ENCODE measurements at places on chromosomes 6 and 20.

DNA sequence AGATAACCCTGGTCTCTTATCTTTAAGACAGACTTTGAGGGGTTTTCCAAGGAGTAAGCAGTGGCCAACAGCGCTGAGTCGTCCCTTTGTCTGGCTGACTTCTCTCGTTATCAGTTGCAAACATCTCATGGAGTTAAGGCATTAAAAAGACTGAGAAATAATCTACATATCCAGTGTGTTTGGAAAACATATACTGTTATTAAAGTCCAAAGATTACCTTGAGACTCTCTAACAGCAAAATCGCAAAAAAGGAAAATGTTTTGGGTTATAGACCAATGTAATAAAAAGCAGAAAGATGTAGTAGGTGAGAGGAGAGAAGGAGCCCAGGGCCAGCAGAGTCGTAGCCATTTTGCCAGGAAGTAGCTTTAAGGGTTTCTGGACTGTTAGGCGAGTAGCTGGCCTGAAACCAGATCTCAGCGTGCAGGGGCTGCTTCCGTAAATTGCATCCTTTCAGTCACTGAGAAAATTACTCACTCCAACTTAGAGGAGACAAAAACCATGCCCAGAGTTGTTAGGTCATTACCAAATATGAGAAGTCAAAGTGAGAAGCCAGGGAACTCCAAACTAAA, 24.6 kb downstream of the MYLK4 start:
- no peak for DNase-seq

- no peak for DNase-seq
Measured at GRCh38 chr6:53707108-53707897, 41.7 kb upstream of the KLHL31 start.

GRCh38 chr20:63791497-63792156, 39.4 kb downstream of the ZBTB46 start:
- DNase-seq: no peak

- DNase-seq: no peak
Measured at GRCh38 chr6:163412341-163412740, 2.2 kb upstream of the QKI start.

GRCh38 chr6:126312013-126312665, 27.8 kb upstream of the CENPW start:
- DNase-seq: no peak

GRCh38 chr6:132494954-132495353, 18.0 kb downstream of the STX7 start:
- no peak for DNase-seq

- DNase-seq: no peak
Measured at GRCh38 chr6:132482581-132482980, 30.3 kb downstream of the STX7 start.

- no peak for DNase-seq
Measured at GRCh38 chr20:58374027-58374850, 14.8 kb upstream of the VAPB start.

- DNase-seq: no peak
Measured at GRCh38 chr20:1374246-1374645, 18.6 kb downstream of the FKBP1A start.

GRCh38 chr6:41640426-41640825, 2.2 kb downstream of the MDFI start:
- DNase-seq: no peak

- DNase-seq: no peak
Measured at GRCh38 chr6:506508-506907, 115.0 kb downstream of the IRF4 start.

- DNase-seq: no peak
Measured at GRCh38 chr20:20549267-20549612, 163.2 kb downstream of the RALGAPA2 start.

GRCh38 chr6:35678021-35678654, 10.6 kb downstream of the FKBP5 start:
- DNase-seq: no peak

DNA sequence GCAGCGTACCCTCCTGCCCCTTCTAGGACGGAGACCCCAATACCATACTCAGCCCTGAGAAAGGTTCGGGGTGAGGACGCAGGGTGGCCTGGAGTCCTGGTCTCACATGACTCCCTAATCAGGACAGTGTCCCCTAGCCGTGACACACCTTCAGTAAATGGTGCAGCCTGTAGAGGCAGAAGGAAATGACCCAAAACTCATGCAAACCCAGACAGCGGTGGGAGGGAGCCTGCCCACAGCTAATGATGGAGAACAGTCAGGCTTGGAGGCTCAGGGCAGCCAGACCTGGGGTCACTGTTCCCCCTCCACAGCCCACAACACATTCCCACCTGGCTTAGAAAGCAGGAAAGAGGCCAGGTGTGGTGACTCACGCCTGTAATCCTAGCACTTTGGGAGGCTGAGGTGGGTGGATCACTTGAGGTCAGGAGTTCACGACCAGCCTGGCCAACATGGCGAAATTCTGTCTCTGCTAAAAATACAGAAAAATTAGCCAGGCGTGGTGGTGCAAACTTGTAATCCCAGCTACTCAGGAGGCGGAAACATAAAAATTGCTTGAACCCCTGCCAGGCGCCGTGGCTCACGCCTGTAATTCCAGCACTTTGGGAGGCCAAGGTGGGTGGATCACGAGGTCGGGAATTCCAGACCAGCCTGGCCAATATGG, 8.8 kb upstream of the HMGA1 start:
- no peak for DNase-seq

DNA sequence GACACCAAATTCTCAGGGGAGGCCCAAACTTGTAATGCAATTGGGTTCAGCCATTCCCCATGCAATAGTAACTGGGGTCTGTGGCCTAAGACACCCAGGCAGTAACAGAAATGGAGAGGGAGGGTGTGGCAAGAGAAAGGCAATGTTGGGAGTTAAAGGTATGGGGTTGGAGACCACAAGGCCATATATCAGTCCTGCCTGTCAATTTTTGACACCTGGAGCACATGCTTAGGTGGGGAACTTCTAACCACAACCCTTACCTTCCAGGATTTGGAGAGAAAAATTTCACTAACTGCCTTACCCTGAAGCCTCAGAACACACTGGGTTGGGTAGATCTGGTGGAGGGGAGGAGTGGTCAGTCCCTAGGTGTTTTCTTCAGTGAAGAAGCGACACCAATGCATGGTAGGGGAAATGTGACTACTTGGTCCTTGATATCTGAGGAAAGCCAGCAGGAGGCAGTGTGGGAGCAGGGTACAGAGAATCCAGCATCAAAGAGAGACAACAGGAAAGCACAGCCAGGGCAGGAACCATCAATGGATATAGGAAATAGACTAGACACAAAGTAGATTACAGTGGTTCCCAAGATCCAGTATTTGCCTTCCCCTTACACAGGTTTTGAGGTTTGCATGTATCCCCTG, 6.8 kb upstream of the USP49 start:
- DNase-seq: no peak

DNA sequence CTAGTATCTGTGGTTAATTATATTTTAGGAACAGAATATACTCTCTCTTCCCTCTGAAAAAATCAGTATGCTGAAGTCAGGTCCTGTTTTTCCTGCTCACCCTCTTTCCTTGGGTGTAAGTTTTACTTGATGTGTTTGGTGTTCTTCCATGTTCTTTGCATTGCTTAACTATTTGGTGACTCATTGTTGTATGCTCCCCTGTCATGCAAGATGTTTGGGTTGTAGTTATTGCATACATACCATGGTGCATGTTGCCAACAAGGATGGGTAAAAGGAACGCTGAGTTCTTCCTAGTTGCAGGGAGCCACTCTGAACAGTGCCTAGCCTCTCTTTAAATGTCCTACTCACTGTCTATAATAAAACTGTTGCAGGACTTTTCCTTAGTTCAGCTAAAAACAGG, 207.9 kb upstream of the LAMP5 start:
- no peak for DNase-seq

DNA sequence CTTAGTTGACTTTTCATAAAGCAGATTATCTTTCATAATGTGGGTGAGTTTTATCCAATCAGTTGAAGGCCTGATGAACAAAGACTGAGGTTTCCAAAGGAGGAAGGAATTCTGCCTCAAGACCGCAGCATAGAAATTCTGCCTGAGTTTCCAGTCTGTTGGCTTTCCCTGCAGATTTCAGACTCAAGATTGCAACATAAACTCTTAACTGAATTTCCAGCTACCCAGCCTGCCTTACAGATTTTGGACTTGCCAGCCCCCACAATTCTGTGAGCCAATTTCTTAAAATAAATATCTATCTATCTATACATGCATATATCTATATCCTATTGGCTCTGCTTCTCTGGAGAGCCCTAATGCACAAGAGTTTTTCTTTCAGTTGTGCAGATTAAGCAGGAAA, 57.3 kb upstream of the SMLR1 start:
- no peak for DNase-seq

DNA sequence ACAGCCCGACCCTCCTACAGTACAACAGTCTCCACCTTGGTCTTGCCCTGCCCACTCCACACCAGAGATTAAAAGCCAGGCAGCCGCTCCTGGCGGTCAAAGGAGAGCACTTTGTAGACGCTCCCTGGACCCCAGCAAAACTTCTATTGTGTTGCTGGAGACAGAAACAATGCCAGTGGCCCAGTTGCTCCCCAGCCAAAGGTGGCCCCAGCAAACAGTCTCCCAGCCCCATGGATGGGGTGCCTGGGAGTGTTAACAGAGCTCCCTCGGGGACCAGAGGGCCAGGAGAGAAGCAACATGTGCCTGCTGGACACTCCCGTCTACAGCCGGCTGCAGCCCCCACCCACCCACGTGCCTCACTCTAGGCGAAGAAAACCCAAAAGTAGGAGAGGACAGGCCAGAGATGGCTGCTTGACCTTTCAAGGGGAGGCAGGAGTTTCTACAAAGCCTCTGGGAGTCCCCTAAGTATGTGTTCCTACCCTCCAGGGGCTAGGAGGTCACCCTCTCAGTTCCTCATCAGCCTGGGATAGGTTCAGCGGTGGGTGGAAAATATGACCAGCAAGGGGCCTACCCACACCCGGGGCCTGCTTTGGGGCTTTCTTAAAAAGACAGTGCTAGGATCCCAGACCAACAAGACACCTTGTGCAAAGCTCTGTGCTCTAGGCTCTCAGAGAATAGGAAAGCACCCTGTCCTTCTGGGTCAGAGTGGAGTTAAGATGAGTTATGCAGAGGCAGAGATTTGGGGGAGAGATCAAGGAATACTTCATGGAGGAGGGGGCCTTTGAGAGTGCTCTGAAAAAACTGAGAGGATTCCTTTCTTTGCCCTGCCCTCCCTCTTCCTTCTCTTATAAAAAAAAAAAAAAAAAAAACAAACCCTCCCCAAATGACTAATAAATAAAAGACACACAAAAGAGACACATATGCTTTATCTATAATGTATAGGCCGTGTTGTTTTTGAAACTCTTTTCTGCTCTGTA, 19.0 kb upstream of the PREX1 start:
- peak; percentile 63 for DNase-seq

DNA sequence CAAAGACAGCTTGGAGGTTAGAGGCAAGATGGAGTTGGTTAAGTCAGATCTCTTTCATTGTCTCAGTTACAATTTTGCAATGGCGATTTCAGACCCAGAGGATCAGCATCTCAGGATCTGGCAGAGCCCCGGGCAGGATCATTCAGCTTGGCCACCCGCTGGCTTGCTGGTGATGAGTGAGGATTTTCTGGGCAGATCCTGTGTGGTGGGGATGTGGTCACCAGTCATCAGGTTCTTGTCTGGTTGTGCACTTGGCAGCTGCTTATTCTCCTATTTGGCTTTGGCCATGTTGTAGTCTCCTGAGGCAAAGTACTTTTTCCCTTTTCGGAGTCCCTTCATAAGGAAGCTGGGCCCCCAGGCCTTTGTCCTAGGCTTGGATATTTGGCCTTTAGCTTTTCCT, 953.9 kb downstream of the KIF16B start:
- no peak for DNase-seq

GRCh38 chr6:128389820-128390534, 130.4 kb downstream of the PTPRK start:
- DNase-seq: no peak

- no peak for DNase-seq
Measured at GRCh38 chr6:124901084-124901483, 61.2 kb upstream of the RNF217 start.

GRCh38 chr20:61321481-61321880, 69.4 kb downstream of the CDH4 start:
- DNase-seq: no peak

DNA sequence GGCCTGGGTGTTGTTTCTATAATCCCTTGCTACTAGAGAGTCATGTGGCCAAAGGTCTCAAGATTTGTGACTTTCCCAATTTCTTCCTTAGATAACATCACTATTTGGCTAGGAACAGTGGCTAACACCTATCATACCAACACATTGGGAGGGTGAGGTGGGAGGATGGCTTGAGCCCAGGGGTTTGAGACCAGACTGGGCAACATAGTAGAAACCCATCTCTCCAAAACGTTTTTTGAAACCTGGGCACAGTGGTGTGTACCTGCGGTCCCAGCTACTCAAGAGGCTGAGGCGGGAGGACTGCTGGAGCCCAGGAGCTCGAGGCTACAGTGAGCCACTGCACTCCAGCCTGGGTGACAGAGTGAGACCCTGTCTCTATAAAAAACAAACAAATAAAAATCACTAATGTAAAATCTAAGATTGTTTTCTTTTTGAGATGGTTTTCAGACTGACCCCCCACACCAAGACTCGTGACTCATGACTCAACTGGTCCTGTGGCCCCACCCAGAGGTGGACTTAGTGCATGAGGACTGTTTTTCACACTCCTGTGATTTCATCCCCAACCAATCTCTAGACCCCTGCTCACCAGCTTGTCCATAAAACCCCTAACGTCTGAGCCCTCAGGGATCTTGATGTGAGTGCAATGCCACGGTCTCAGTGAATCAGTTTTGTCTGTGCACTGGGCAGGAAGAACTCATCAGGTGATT, 48.3 kb upstream of the KIF16B start:
- DNase-seq: no peak

DNA sequence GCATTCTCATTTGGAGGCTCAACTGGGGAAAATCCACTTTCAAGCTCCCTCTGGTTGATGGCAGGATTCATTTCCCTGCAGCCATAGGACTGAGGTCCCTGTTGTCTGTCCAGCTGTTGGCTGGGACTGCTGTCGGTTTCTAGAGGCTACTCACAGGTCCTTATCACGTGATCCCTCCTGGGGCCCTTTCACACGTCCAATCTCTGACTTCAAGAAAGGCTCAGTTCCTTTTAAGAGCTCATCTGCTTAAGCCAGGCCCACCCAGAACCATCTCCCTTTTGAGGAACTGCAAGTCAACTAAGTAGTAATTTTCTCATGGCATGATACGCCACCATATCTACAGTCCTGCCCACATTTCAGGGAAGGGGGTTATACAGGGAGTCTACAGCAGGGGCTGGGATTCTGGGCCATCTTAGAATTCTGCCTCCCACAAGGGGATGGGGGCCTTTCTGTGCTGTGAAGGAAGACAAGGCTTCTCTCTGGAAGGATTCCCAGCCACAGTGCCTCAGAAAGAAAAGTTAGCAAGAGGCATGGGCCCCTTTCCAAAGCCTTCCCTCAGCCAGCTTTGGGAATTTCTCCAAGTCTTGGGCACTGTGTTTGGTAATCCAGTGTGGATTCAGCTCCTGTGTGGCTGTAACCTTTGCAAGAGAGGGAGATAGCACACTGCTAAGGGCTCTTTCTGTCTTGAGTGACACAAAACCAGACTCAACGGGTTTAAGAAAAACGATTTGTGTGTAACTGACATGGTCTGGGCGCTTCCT, 66.4 kb downstream of the CTCFL start:
- no peak for DNase-seq

All from stimulated activated CD8-positive, alpha-beta memory T cell treated with anti-CD3 and anti-CD28 coated beads, Interleukin-2, amount 100 ng/mL, for 48 hours (primary cell).